ENCODE measurements at places on chromosomes 13 and 19.

GRCh38 chr19:9565900-9566705 lies 18.2 kb downstream of the ZNF121 start:
- DNase-seq, result no peak

DNA sequence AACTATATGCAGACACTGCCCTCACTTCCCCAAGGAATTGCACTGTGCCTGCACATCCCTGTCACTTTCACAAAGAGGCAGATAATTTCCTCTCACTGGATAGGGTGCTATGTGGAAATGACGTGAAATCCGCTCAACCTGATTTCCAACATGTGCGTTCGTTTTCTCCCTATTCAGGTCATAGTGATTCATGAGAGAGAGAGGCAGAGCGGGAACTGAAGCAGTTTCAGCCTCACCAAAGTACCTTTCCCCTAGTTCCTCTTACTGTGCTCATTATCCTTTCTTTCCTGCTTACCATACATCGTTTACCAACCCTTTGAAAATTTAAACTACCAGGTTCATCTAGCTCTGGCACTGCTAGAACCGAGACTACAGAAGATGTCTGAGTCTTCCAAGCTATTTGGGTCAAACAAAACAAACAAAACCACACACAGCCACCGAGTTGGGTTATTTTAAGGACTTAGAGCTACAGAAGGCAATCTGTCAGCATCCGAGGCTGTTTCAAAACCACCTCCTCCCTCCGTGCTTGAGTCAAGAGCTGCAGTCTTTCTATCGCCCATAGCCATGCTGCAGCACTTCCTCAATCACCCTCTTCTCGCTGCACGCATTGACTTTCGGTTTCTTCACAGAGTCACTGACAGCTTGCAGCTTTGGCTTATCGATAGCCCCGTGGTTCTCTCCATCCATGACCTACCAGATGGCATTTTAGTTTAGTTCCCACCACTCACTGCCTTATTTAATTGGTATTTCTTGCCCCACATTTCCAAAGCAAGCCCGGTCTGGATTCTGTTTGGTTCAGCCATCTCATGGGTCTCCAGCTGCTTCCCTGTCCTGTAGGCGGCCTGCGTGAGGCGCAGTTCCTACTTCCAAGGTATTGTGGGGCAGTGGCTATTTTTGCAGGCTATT lies 1395.8 kb downstream of the EFNB2 start:
- DNase-seq, result peak; percentile 75

GRCh38 chr13:45410001-45410400 lies 8.2 kb downstream of the SLC25A30 start:
- no peak for DNase-seq

DNA sequence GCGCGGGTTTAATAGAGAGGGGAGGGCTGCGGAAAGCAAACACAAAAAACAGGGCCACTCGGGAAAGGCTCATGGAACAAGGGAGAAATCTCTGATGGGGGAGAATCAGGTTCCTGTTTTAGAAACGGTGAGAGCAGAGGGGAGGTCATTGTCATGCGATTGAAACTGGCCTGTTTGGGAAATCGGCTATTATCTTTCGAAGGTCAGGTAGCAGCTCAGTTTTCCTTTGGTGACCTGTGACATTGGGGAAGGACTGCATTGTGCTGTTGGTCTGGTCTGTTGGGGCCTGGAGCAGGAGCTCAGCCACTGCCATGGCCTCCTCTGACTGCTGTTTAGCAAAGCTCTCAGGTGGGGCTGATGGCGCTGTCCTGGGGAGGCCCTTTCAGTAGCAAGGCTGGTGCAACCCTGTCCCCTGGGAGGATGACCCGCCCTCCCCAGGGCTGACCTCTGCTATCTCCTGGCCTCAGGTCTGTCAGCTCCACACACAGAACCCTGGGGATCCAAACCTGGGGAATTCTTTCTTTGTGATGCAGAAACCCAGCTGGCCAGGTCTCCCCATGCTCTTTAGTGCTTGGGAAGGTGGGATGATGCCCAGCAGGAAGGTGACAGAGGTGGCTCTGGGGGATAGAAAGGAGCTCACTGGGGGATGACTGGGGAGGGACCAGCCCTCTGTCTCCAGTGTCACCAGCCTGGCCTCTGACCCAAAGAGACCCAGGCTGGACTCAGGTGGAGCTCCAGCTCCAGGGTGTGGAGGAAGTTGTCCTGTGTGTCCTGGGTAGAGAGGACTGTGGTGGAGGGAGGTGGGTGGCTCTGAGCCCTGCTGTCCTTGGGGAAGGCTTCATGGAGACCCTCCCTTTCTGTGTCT lies 21.2 kb upstream of the CD177 start:
- DNase-seq, result no peak

- no peak for DNase-seq
Observed at GRCh38 chr19:31826325-31826724, 477.1 kb upstream of the TSHZ3 start.

DNA sequence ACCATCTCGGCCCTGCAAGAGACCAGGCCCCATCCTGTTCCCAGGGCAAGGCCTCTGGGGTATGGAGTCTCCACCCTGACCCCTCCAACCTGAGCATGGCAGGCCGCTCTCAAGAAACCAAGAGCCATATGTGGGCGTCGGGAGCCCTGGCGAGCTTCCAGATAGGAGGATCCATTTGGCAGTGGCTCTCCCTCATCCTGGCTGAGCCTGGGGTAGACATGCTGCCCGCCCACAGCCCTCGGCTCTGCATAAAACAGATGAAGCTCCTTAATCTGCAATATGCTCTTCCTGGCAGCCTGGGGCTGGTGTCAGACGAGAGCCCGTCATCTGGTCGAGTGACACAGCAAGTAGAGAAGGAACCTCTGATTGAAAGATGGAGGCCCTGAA lies 6.1 kb downstream of the ATP13A1 start:
- no peak for DNase-seq

- peak; percentile 34 for DNase-seq
Observed at GRCh38 chr13:30569901-30570576, 47.7 kb upstream of the USPL1 start.

DNA sequence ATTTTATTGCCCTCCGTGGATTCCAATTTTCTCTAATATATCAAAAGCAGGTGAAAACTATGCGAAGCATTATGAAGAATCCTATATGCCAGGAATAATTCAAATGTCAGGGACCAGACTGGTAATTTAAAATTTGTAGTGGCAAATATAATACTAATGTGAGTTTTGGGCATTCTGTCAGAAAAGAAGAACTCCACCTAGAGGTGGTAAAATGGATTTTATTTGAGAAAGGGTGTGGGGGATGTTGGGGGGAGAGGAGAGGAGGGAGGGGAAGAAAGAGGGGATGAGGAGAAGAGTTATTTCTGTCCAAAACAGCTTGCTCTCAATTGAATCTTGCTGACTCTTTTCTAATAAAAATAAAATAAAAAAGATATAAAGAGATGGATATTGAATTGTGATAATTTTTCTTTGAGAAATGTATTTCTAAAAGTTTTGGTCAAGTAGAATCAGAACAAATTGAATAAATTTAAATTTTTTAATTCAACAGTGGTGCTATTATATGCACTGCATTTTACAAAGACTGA lies 929.3 kb upstream of the SLITRK5 start:
- no peak for DNase-seq

GRCh38 chr13:24004142-24004899 lies 107.0 kb upstream of the C1QTNF9B start:
- DNase-seq, result no peak

DNA sequence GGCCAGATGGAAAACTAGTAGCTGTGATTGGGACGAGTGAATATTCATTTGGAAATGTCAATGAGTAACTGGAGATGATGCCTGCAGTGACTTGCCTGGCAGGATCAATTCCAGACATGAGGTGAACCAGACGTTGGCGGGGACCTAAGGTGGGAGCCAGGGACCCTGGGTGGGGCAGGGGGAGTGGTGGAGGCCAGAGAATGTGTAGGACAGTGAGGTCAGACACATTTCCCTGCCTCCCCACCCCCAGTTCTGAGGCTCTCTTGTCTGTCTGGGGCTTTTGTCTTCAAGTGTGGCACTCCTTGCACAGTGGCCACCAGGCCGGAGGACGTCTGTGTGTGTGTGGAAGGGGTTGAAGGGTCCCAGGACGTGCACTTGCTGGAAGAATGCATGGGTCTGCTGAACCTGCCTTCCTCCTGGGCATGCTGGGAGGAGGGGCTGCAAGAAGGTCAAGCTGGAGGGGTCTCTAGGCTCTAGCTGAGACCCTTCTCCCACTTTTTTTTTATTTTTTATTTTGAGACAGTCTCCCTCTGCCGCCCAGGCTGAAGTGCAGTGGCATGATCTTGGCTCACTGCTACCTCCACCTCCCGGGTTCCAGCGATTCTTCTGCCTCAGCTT lies 51.6 kb downstream of the CHST8 start:
- no peak for DNase-seq

- DNase-seq, result no peak
Observed at GRCh38 chr19:1873524-1874473, 10.4 kb upstream of the KLF16 start.

Data from activated T-cell treated with anti-CD3 and anti-CD28 coated beads, Interleukin-2, amount 50 U/mL, for 48 hours (primary cell).